ENCODE measurements at places on chromosomes 2 and 18.

DNA sequence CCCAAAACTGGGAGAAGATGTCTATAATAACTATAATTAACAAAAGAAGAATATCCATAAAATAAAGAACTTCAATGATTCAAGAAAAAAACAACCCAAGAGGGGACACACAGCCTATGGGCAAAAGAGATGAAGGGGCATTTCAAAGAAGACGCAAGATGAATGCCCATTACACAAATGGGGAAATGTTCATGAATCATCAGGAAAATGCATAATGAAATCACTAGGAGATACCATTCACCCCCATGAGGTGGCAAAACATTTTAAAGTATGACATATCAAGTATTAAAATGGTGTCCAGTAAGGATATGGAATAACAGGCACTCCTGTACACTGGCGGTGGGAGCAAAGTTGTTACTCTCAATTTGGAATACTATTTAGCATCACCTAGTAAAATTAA lies 183.3 kb downstream of the TXNL1 start:
- DNase-seq: no peak

- DNase-seq: no peak
These were observed 424.1 kb upstream of the ZEB2 start for GRCh38 chr2:144943986-144944385.

- no peak for DNase-seq
These were observed 510.4 kb upstream of the CNTNAP5 start for GRCh38 chr2:123514613-123515207.

- DNase-seq: no peak
These were observed 26.6 kb downstream of the MYL1 start for GRCh38 chr2:210288408-210288807.
